SJSA1 (cell line): ENCODE measurements at places on chromosomes 4 and X. TPM values are rescaled to one million over a fixed set of nuclear protein-coding genes. Genes with fewer than 3 reads are reported as not detected.
A peak's percentile ranks its signal among the peaks of the same experiment; 100 is the strongest.

Gene AMOT
- total RNA-seq: 8.3 and 11.7 TPM in 2 replicates

Gene GAB3
- total RNA-seq: 0.95 and 0.97 TPM in 2 replicates

GRCh38 chr4:86543560-86544309 is 50.4 kb upstream of the PTPN13 start:
- peaks cover 16% of the 10 kb centered on the region for H3K4me1 ChIP-seq
- no peaks in the 10 kb centered on the region for H3K36me3 ChIP-seq
- no peak overlapping the region for H3K4me3 ChIP-seq

DNA sequence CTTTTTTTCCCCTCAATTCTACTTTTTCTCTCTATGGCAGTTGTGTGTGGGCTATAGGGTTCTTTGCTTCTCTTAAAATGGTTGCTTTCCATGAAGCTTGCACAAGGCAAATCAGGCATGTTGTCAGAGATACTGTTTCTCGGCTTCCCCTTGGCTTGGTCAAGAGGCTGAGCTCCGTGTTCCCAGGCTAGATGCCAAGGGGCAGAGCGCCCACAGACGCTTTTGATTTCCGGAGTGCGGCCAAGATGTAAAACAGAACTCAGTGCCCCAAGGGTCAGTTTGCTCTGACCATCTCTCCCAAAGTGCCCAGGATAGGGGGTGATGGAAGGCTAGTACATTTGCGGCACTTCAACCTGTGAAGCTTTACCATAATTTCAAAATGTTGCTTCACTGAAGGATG is 64.2 kb upstream of the DIPK2B start:
- no peaks in the 10 kb centered on the region for H3K27me3 ChIP-seq
- no peak overlapping the region for H3K27ac ChIP-seq
- H3K4me1 ChIP-seq: no peaks in the 10 kb centered on the region
- H3K36me3 ChIP-seq: no peaks in the 10 kb centered on the region

GRCh38 chr4:170243662-170244288 is 154.0 kb upstream of the AADAT start:
- no peaks in the 10 kb centered on the region for H3K27me3 ChIP-seq
- H3K4me3 ChIP-seq: no peak overlapping the region
- no peaks in the 10 kb centered on the region for H3K36me3 ChIP-seq
- DNase-seq: no peak

GRCh38 chr4:74896595-74896994 is 36.3 kb upstream of the PARM1 start:
- DNase-seq: no peak
- H3K36me3 ChIP-seq: no peaks in the 10 kb centered on the region
- no peak overlapping the region for H3K27ac ChIP-seq
- H3K4me3 ChIP-seq: no peak overlapping the region
- H3K4me1 ChIP-seq: no peaks in the 10 kb centered on the region

Gene FRYL
- total RNA-seq: 17.4 and 28.5 TPM in 2 replicates

Gene IL1RAPL2
- not detected in 2 replicates for total RNA-seq

GRCh38 chrX:28303486-28303885 is 283.8 kb upstream of the IL1RAPL1 start:
- no peak overlapping the region for H3K27ac ChIP-seq
- no peaks in the 10 kb centered on the region for H3K27me3 ChIP-seq
- H3K36me3 ChIP-seq: no peaks in the 10 kb centered on the region
- H3K4me1 ChIP-seq: no peaks in the 10 kb centered on the region
- H3K4me3 ChIP-seq: no peak overlapping the region
- DNase-seq: no peak

- H3K27me3 ChIP-seq: no peaks in the 10 kb centered on the region
- DNase-seq: no peak
- H3K4me3 ChIP-seq: no peak overlapping the region
- no peaks in the 10 kb centered on the region for H3K4me1 ChIP-seq
These were observed 36.6 kb downstream of the ANAPC10 start for GRCh38 chr4:145061318-145061920.

Gene SEL1L3
- 39.3 and 65.1 TPM in 2 replicates for total RNA-seq

Gene DCAF8L1
- not detected in 2 replicates for total RNA-seq

- DNase-seq: no peak
- H3K36me3 ChIP-seq: no peaks in the 10 kb centered on the region
- no peaks in the 10 kb centered on the region for H3K4me1 ChIP-seq
- H3K4me3 ChIP-seq: no peak overlapping the region
- no peak overlapping the region for H3K27ac ChIP-seq
- H3K27me3 ChIP-seq: no peaks in the 10 kb centered on the region
These were observed 174.9 kb downstream of the CORIN start for GRCh38 chr4:47662975-47663374.

Gene CSAG2
- total RNA-seq: not detected in 2 replicates

GRCh38 chr4:135718019-135718418 is 1516.4 kb upstream of the PABPC4L start:
- no peak for DNase-seq
- H3K36me3 ChIP-seq: no peaks in the 10 kb centered on the region
- no peak overlapping the region for H3K4me3 ChIP-seq
- H3K27me3 ChIP-seq: no peaks in the 10 kb centered on the region
- H3K27ac ChIP-seq: no peak overlapping the region

GRCh38 chr4:145805490-145805889 is 125.5 kb downstream of the C4orf51 start:
- peaks cover 63% of the 10 kb centered on the region for H3K4me1 ChIP-seq
- peak; percentile 91 for DNase-seq
- H3K4me3 ChIP-seq: no peak overlapping the region
- peaks cover 14% of the 10 kb centered on the region for H3K36me3 ChIP-seq

DNA sequence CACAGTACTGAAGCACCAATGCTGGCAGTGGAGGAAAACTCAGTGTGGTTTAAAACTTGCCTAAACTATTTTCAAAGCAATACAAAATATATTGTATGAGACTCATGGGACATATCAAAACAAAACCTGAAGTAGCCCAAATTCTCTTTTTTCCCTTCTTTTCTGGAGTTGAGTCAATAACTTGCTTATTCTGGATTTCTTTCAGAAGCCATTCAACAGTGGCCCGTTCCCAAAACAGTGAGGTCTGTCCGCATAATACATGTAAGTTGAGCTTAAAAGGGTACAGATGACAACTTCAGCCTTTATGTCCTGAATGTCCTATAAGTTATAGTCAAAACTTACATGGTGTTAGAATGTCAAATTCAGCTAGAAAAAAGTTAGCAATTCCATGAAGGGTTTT is 100.8 kb downstream of the SHISA3 start:
- H3K27ac ChIP-seq: no peak overlapping the region
- no peak overlapping the region for H3K4me3 ChIP-seq
- no peaks in the 10 kb centered on the region for H3K36me3 ChIP-seq
- no peak for DNase-seq

Gene STPG2
- total RNA-seq: not detected in 2 replicates
